ENCODE measurements at places on chromosomes 7 and 10. TPM values are rescaled to one million over a fixed set of nuclear protein-coding genes. Genes with fewer than 3 reads are reported as not detected.

GPC2 gene
- total RNA-seq: 27.6 TPM

XPNPEP1 gene
- total RNA-seq: 44.6 TPM

RET gene
- total RNA-seq: 0.13 TPM

OR6V1 gene
- not detected for total RNA-seq

RELN gene
- 0.20 TPM for total RNA-seq

ZNF518A gene
- 22.8 TPM for total RNA-seq

C7orf57 gene
- total RNA-seq: 0.35 TPM

CC2D2B gene
- total RNA-seq: not detected

MBLAC1 gene
- 7.3 TPM for total RNA-seq

CAMK2B gene
- total RNA-seq: 0.35 TPM

EXOC6 gene
- 9.4 TPM for total RNA-seq

C10orf105 gene
- 0.16 TPM for total RNA-seq

- no peaks in the 10 kb centered on the region for H3K4me1 ChIP-seq
- H3K4me3 ChIP-seq: no peak overlapping the region
- no peak for DNase-seq
Measured at GRCh38 chr10:116324951-116325635, 845 bp downstream of the CCDC172 start.

- no peaks in the 10 kb centered on the region for H3K36me3 ChIP-seq
- peaks cover 3% of the 10 kb centered on the region for H3K27me3 ChIP-seq
- H3K4me1 ChIP-seq: no peaks in the 10 kb centered on the region
- no peak for DNase-seq
- no peak overlapping the region for H3K27ac ChIP-seq
Measured at GRCh38 chr10:79416578-79417255, 28.7 kb downstream of the ZCCHC24 start.

DNA sequence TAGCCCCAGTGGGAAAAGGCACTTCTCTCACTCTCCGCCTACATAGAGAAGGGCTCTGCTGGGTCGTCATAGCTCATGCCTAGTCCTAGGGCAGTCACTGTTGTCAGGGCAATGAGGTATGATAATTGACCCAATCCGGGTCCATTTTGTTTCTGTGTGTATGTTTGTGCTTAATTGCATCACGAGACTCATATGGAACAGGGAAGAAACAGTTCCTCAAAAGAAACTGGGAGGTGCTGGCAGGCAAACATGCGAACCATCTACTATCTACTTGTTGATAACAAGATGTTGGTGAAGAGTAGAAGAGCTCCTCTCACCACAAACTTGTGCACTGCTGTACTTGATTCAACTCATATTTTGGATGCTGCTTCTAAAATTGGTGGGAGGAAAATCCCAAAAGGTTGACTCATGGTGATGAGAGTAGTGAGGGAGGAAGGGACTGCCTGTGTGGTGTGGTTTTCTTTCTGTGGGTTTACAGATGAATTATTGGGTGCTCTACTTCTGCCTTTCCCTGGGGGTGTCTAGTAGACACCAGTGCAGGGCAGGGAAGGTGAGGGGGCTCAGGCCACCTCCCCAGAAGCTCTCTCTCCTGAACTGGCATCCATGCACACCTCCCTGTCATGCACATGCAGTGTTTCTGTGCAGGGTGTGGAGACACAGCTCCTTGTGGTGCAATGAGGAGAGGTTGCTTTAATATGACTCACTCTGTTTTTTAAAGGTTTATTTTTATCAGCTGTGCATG is 29.4 kb downstream of the LSMEM1 start:
- DNase-seq: no peak
- H3K27me3 ChIP-seq: no peaks in the 10 kb centered on the region
- no peak overlapping the region for H3K4me3 ChIP-seq
- no peak overlapping the region for H3K27ac ChIP-seq
- H3K36me3 ChIP-seq: no peaks in the 10 kb centered on the region

DNA sequence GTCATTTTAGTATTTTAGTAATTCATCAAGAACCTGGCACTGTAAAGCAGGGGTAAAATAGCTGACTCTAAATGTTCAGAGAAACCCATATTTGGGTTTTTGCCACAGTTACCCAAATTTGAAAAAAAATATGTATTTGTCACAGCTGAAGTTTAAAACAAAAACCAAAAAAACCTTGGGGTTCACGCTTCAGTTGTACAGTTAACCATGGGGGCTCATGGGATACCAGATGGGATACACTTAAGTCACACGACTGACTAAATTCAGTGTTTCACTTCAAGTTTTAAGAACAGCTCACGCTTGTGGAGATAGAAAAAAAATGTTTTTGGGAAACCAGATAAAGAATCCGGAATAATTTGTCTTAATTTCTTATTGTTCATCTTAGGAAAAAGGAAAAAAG is 2.1 kb downstream of the ARL3 start:
- DNase-seq: no peak
- H3K4me1 ChIP-seq: peaks cover 9% of the 10 kb centered on the region
- H3K36me3 ChIP-seq: no peaks in the 10 kb centered on the region
- H3K4me3 ChIP-seq: no peak overlapping the region
- no peaks in the 10 kb centered on the region for H3K27me3 ChIP-seq

- DNase-seq: no peak
- H3K27ac ChIP-seq: no peak overlapping the region
- no peak overlapping the region for H3K4me3 ChIP-seq
- no peaks in the 10 kb centered on the region for H3K36me3 ChIP-seq
Measured at GRCh38 chr10:42935466-42935865, 141.4 kb upstream of the RET start.

GRCh38 chr10:2256241-2256640 is 518.9 kb upstream of the ADARB2 start:
- H3K4me3 ChIP-seq: no peak overlapping the region
- DNase-seq: no peak
- no peak overlapping the region for H3K27ac ChIP-seq

- no peaks in the 10 kb centered on the region for H3K36me3 ChIP-seq
- peaks cover 9% of the 10 kb centered on the region for H3K27me3 ChIP-seq
- H3K4me3 ChIP-seq: no peak overlapping the region
- H3K27ac ChIP-seq: no peak overlapping the region
- no peak for DNase-seq
- no peaks in the 10 kb centered on the region for H3K4me1 ChIP-seq
Measured at GRCh38 chr7:44284881-44285541, 40.4 kb downstream of the CAMK2B start.

DNA sequence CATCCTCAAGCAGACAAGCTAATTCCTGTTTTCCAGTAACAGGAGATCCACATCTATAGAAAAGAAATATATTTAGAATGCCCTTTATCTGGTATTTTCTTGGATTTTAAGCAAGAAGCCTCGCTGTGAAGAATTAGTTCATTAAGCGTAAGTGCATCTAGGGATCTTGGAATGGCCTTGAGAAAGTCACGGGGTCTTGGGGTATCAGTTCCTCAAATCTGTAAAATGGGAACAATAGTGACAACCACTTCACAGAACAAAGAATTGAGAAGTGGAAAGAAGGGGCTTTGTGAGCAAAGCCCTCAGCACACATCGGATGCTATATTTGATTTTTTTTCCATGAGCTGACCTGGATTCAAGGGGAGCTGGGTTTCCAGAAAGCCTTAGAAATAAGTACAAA is 32.3 kb upstream of the WDFY4 start:
- no peak overlapping the region for H3K27ac ChIP-seq
- H3K4me3 ChIP-seq: no peak overlapping the region
- no peaks in the 10 kb centered on the region for H3K36me3 ChIP-seq
- H3K27me3 ChIP-seq: no peaks in the 10 kb centered on the region
- H3K4me1 ChIP-seq: peaks cover 17% of the 10 kb centered on the region

GRCh38 chr10:97024168-97025073 is 161.3 kb downstream of the SLIT1 start:
- DNase-seq: no peak
- H3K27me3 ChIP-seq: no peaks in the 10 kb centered on the region

DNA sequence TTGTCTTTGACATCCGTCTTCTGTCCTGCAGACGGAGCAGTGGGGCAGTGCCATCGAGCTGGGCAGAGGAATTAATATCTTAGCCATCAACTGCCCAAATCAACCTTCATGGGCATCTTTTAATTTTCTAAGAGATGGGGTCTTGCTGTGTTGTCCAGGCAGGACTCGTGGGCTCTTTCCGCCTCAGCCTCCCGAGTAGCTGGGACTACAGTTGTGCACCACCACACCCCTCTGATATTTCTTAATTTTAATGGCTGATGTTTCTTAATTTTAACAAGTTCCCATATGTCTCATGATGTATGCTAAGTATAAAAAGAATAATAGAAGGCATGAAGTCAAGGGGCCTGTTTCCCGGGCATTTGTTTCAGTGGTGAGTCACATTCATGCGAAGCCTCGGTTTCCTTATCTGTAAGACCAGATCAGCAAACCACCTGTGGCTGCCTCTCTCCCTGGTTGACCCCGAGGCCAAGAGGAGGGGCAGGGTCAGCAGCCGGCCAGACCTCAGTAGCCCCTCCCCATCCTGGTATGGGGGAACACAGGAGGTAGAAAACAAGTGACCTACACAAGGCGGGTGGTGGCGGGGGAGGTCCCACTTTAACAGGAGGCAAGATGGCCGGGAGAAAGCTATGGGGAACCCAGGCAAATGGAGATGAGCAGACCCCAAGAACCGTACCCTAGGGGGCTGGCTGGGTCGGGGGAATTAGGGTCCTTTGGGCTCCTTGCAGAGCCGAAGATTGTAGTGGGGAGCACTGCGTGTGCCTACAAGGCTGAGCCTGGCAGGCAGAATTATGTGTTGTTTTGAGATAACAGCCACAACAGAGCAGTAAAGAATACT is 85.5 kb downstream of the CUX1 start:
- DNase-seq: no peak
- H3K4me1 ChIP-seq: no peaks in the 10 kb centered on the region
- H3K27ac ChIP-seq: no peak overlapping the region
- H3K27me3 ChIP-seq: no peaks in the 10 kb centered on the region
- H3K36me3 ChIP-seq: no peaks in the 10 kb centered on the region

DNA sequence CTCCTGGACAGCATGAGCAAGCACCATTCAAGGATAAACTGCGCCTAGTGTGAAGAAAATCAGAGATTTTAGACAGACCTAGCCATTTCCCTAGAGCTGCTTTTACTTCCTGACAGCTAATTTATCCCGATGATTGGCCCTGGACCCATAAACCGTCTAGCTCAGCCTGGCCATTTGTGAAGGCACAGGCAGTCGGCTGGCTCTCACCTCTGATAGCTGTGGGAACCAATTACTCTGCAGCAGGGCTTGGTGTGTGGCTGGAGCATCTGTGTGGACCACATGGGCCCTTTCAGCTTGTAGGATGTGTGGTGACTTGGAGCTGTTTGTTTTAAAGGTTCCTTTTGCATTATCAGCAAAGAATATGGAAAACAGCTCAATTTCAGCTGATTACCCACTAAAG is 111.1 kb upstream of the NPY start:
- no peak overlapping the region for H3K4me3 ChIP-seq
- H3K36me3 ChIP-seq: no peaks in the 10 kb centered on the region
- no peak for DNase-seq

DNA sequence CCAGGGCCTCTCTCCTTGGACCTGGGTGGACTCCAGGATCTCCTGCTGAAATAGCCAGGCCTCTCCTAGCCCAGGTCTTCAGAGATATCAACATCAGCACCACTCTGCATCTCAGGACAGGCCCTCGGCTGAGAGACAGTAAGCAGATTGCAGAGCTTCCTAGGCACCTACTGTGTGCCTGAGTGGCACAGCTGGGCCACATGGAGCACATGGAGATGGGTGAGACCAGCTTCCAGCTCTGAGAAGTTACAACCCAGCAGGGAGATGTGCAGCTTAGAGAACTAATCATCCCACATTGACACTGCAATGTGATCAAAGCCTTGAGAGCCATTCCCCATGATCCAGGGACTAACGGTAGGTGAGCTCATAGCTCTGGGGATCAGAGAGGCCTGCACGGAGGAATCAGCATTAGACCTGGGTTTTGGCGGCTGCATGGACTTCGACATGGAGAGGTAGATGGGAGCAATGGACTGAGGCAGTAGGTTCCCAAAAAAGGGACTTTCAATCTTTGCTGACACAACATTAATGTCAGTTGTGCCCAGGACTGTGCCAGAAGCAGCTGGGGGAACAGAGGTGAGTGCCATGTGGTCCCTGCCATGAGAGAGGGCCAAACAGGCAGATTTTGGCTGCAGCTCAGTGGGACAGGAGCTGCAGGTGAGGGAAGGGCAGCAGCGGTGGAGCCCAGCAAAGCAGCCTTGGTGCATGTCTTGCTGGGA is 76.0 kb upstream of the LEP start:
- no peaks in the 10 kb centered on the region for H3K36me3 ChIP-seq
- H3K27ac ChIP-seq: no peak overlapping the region
- no peak overlapping the region for H3K4me3 ChIP-seq
- H3K27me3 ChIP-seq: peaks cover 10% of the 10 kb centered on the region

GRCh38 chr7:120055300-120055699 is 217.7 kb upstream of the KCND2 start:
- no peak overlapping the region for H3K27ac ChIP-seq
- no peaks in the 10 kb centered on the region for H3K4me1 ChIP-seq
- DNase-seq: no peak
- no peaks in the 10 kb centered on the region for H3K27me3 ChIP-seq
- no peaks in the 10 kb centered on the region for H3K36me3 ChIP-seq
- H3K4me3 ChIP-seq: no peak overlapping the region

- H3K27me3 ChIP-seq: no peaks in the 10 kb centered on the region
- H3K36me3 ChIP-seq: no peaks in the 10 kb centered on the region
- peaks cover 56% of the 10 kb centered on the region for H3K4me1 ChIP-seq
- no peak for DNase-seq
Measured at GRCh38 chr10:110459600-110459999, 38.1 kb upstream of the DUSP5 start.

- H3K27ac ChIP-seq: no peak overlapping the region
- H3K4me3 ChIP-seq: no peak overlapping the region
- no peaks in the 10 kb centered on the region for H3K27me3 ChIP-seq
Measured at GRCh38 chr10:130233426-130233825, 97.2 kb downstream of the GLRX3 start.

DNA sequence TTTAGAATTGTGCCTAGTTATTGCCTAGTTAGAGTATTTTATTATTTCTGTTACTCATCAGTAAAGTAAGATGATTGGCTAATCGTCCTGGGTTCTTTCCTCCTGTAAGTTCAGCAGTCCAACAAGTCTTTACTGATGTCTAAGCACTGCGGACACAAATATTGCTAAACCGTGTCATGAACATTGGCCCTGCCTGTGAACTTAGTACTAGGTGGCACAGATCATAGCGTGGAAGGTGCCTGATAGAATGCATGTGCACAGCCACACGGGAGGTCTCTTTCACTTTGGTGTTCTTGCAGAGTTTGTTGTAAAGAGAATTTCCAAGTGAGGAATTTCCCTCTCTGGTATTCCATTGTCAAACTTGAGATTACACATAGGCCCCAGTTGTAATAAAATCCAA is 38.0 kb downstream of the RBM33 start:
- DNase-seq: no peak
- H3K4me1 ChIP-seq: peaks cover 4% of the 10 kb centered on the region
- no peaks in the 10 kb centered on the region for H3K27me3 ChIP-seq
- peaks cover 39% of the 10 kb centered on the region for H3K36me3 ChIP-seq
- H3K4me3 ChIP-seq: no peak overlapping the region

- no peak overlapping the region for H3K4me3 ChIP-seq
- H3K27ac ChIP-seq: no peak overlapping the region
- no peak for DNase-seq
- peaks cover 31% of the 10 kb centered on the region for H3K4me1 ChIP-seq
Measured at GRCh38 chr7:2117646-2118045, 115.1 kb downstream of the MAD1L1 start.
